ENCODE measurements at places on chromosomes 1 and 21.

- DNase-seq: no peak
These were observed 6.8 kb downstream of the CNN3 start for GRCh38 chr1:94920061-94920460.

- no peak for DNase-seq
These were observed 126.2 kb downstream of the PRRX1 start for GRCh38 chr1:170790175-170790574.

- no peak for DNase-seq
These were observed 6.0 kb downstream of the KCND3 start for GRCh38 chr1:111983500-111983899.

DNA sequence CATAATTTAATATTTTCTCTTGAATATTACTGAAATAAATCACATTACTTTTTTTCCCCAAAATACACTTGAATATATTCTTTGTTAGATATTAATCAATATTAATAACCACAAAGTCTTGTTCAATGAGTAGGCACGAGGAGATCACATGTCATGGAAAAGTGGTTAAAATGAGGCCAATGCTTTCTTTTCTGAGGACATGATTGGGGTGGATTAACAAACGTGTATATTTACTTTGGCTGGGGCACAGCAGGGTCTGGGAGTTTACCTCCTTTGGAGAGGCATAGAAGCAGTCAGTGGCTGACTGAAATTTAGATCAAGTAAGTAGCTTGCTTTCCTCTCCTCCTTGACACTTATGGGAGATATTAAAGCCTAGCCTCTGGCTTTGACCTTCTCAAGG is 664.3 kb upstream of the B3GALT2 start:
- DNase-seq: no peak

- no peak for DNase-seq
These were observed 20.9 kb downstream of the SOX13 start for GRCh38 chr1:204093781-204094180.

DNA sequence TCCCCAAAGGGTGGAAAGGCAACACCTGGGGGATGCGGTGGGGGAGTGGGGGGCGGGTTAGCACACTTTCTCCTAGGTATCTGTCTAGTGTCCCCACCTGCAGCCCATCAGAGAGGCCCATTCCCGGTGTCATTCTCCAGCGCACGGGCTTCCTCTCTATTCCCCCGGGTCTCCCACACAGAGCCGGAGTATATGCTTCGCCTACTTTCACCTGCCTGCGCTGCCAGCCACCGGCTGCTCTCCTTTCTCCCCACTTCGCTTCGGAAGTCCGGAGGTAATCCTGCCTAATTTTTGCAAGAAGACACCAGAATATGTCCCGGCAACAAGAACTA is 852 bp downstream of the RGS7 start:
- no peak for DNase-seq

DNA sequence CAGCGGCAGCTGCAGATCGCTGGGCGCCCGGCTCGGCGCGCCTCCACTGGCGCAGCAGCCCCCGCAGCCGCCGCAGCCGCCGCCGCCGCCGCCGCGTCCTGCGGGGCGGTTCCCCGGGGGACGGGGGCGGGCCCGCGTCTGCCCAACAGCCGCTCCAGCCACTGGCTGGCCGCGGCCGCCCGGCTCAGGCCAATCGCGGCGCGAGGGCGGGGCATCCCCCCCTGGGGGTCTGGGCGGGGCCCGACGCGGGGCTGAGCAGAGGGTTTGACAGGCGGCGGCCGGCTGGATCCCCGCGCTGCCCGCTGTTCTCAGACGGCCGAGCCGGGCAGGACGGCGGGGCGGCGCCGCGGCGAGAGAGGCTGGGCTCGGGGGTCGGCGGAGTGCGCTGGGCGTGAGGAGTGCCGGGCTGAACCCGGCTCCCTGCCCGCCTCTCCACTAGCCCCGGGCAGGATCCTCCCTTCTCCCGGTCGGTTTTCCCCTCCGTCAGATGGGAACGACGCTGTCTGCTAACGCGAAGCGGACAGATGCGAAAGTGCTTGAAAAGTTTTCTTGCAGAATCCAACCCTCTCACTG is at the start of gene GLIS1:
GLIS1 (minus strand) TSS at position 56 of the 573 bp plus-strand sequence. CDS start 1,100 bp downstream, outside the sequence.
- no peak for DNase-seq

GRCh38 chr1:230262867-230263567 is 163.1 kb downstream of the PGBD5 start:
- no peak for DNase-seq

GRCh38 chr1:15525050-15526020 is 1.3 kb upstream of the DNAJC16 start:
- no peak for DNase-seq

- DNase-seq: no peak
These were observed 51.0 kb downstream of the C4BPA start for GRCh38 chr1:207155028-207155427.

- no peak for DNase-seq
These were observed 77.1 kb downstream of the GALNT2 start for GRCh38 chr1:230144010-230144614.

DNA sequence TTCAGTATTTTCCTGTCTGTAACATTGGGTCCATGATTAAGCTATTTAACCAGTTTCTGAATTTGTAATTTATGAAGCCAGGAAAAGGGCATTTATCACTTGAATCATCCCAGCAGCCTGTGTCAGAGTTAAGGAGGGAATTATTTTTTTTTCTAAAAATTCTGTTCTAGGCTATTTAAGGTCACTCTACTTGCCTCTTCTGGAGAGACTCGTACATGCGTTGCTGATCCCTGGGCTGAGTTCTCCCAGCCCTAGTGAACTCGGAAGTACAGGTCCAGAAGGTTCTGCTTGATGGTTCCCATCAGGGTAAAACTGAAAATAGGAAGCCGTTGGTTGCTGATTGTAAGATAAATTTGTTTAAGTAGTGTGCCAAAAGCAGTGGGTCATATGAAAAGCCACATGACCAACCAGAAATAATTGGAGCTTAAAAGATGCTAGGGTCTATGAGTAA is 90.7 kb downstream of the GPR88 start:
- DNase-seq: no peak

GRCh38 chr1:217861658-217862057 is 230.5 kb downstream of the SPATA17 start:
- DNase-seq: no peak

GRCh38 chr1:222769971-222770620 is 33.1 kb downstream of the FAM177B start:
- DNase-seq: no peak

- DNase-seq: no peak
These were observed 252.4 kb upstream of the KAZN start for GRCh38 chr1:14345946-14346550.

DNA sequence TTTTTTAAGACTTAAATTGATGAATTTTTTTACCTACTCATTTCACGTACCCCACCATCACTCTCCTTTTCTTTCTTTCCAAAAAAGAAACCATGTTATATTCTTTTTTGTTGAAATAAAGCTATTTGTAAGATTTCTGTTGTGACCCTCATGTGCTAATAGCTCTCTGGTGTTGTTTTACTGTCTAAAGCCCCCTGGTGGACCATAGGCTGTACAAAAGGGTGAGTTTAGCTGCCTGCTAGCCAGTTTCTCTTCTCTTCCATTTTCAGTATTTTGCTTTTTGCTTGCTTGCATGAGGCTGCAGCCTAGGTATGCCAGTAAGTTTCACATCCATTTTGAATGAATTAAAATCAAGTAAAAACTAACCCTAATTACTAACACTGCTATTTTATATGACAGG is 15.6 kb upstream of the VAMP3 start:
- no peak for DNase-seq

GRCh38 chr1:164838786-164839185 is 279.8 kb downstream of the PBX1 start:
- no peak for DNase-seq

- DNase-seq: no peak
These were observed 17.6 kb upstream of the PTTG1IP start for GRCh38 chr21:44890961-44891541.

- no peak for DNase-seq
These were observed 3.5 kb upstream of the CELA2A start for GRCh38 chr1:15452866-15453571.

DNA sequence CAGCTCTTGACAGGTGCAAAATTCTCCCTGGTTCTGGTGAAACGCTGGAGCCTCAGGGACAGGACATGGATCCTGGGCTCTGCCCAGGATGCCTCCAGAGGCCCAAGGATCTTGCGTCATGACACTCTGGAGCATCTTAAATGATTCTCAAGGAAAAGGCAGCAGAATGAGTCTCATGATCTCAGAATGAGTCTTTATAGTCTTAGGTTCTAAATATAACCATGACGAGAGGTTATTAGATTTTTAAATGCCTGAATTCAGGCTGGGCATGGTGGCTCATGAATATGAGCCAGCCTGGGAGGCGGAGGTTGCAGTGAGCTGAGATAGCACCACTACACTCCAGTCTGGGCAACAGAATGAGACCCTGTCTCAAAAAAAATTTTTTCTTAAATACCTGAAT is 55.5 kb downstream of the ECE1 start:
- no peak for DNase-seq

DNA sequence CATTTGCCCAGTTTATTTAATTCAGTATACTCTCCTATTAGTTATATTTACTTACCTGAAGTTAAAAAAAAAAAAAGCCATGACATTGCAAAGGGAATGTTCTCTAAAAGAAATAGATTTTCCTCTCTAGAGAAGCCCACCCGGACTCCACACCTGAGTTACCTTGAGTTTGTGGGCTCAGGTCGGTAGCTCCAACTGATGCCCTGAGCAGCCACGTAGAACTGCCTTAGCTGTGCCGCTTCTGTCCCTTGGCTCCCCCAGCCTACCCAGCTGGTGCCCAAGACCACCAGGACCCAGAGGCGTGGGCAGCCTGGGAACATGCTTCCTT is 250 bp downstream of the F5 start:
- no peak for DNase-seq

GRCh38 chr1:231414260-231415016 is 7.6 kb downstream of the EGLN1 start:
- DNase-seq: no peak

- no peak for DNase-seq
These were observed 738.9 kb upstream of the PTBP2 start for GRCh38 chr1:95982711-95983110.

GRCh38 chr1:26302733-26303405 is 3.6 kb downstream of the UBXN11 start:
- DNase-seq: no peak

DNA sequence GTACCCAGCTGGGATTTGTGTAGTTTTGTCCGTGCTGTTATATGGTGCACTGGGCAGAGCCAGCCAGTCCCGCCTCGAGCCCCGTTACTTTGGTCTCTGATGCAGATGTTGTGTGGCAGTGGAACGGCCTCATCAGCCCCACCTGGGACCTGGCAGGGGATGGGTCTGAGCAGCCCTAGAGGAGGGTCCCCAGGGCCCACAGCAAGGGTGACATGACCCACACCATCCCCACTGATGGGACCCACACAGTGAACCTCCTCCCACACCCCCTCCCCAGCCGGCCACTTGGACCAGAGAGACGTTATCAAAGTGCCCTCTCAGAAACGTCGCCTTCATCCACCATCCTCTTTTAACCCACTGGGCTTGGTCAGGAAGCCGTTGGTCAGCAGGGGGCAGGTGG is 42.0 kb upstream of the PCBP3 start:
- no peak for DNase-seq

GRCh38 chr1:118302145-118302544 is 117.1 kb upstream of the SPAG17 start:
- no peak for DNase-seq

GRCh38 chr1:13604176-13604575 is 20.5 kb downstream of the PDPN start:
- DNase-seq: no peak

DNA sequence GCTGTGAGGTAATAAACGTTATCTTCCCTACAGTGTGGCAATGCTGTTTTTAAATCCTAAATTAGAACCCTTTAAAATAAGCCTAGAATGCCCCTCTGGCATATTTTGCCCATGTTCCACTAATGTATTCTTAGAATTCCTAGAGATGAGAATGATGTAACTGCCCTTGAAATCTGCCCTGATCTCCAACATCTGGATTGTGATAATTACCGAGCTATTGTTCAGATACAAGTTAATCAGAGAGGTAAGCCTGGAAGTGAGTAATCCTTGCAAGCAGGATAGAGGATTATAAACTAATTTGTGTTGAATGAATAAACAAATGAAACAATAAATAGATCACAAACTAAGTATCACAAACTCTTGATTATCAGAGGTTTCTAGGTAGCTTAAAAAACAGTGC is 107.8 kb upstream of the DMRTA2 start:
- no peak for DNase-seq

DNA sequence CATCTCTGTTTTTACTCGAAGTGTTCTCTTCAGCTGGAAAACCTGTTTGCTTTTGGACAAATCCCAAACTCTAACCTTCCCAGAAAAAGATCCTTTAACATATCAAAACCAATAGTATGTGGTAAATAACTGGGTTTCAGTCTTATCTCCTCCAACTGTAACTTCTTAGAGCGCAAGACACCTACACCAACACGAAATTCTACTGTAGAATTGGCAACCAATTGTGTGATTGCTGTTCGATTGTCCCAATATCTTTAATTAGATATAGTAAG is 5.8 kb upstream of the MPZL1 start:
- no peak for DNase-seq

- no peak for DNase-seq
These were observed 30.2 kb upstream of the KCNA2 start for GRCh38 chr1:110636149-110636935.

- DNase-seq: no peak
These were observed 50.8 kb downstream of the HS2ST1 start for GRCh38 chr1:86965012-86965826.

DNA sequence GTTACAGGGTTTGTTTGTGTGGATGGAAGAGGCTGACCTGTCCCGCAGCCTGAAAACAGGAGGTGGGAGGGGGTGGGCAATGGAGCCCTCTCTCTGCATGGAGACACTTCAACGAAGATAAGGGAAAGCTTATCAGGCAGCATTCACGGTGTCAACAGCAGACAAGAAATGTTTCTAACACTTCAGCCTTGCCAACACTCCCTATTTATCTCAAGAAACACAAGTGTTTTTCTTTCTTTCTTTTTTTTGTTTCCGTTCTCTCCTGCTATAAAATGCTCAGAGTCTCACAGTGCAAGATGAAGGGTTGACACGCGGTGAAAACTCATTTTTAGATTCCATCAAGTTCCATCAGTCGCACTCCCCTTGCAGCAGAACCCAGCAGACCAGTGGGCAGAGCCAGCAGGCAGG is 594.4 kb downstream of the MATN1 start:
- no peak for DNase-seq

- no peak for DNase-seq
These were observed 6.9 kb downstream of the CAMK1G start for GRCh38 chr1:209590405-209590804.

Data from activated CD8-positive, alpha-beta memory T cell treated with anti-CD3 and anti-CD28 coated beads for 1 hour (primary cell).